ENCODE measurements at places on chromosomes 3 and 15.

GRCh38 chr3:18351069-18351628, 74.0 kb downstream of the SATB1 start:
- no peak for DNase-seq

- DNase-seq: no peak
Measured at GRCh38 chr3:145882436-145882835, 278.5 kb downstream of the PLOD2 start.

DNA sequence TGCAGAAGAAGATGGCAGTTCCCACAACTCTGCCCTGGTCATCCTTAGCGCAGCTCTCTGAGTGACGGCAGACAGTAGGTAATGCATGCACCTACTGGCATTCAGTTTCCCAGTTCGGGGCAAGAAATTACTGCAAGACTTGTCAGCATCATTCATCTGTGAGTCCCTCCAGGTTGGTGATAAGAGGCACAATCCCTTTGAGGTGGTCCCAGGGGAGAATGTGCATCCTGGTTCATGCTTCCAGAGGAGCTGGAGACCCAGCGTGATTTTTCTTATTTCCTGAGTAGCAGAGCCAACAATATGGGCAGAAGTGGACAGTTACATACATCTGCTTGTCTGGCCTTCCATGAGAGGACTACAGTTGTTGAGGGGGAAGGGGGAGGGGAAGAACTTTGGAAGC, 235.9 kb upstream of the BHLHE40 start:
- no peak for DNase-seq

DNA sequence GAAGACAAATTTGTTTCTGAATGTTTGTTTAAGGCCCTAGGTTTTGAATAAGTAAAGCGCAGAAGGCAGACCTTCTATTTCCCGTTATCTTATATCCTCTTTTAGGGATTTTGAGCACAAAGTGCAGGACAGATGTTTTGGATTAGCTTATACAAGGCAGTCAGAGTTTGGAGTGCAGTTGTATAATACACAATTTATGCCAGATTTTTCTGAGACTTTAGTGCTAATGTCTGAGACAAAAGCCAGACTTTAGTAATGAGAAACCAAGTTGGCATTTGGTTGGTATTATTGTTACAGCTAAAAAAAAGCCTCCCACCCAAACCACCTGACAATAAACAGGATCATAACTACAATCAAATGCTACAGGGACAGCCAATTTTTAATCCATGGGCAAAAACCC, 309.9 kb upstream of the SATB1 start:
- no peak for DNase-seq

DNA sequence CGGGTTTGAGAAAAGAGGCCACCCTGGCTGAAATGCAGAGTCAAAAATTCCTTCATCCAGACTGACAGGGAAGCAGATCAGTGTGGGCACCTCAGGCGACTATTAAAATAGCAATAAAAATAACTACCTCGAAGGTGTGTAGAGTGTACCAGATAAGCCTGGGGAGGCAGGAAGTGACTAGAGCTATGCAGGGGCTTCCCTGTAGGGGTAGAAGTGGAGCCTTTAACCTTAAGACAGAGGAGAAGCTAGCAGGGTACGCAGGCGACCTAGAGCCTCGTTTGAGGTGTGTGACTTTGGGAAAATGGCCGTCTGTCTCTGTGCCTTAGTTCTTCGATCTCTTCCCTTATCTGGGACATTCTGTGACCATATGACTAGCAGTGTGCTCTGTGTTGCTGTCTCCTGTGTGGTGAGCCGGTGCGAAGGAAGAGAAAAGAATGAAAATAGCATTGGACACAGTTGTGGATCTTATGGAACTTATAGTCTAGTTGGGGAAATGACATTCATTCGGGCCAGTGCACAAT, 17.6 kb downstream of the BHLHE40 start:
- DNase-seq: no peak

DNA sequence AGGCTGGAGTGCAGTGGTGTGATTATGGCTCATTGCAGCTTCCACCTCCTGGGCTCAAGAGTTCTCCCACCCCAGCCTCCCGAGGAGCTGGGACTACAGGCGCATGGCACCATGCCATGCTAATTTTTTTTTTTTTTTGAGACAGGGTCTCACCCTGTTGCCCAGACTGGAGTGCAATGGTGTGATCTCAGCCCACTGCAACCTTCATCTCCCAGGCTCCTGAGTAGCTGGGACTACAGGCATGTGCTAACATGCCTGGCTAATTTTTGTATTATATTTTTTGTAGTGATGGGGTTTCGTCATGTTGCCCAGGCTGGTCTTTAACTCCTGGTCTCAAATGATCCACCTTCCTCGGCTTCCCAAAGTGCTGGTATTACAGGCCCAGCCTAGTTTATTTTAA, 4.0 kb downstream of the TEX9 start:
- DNase-seq: no peak

GRCh38 chr15:37929238-37929637, 5.2 kb upstream of the TMCO5A start:
- no peak for DNase-seq

DNA sequence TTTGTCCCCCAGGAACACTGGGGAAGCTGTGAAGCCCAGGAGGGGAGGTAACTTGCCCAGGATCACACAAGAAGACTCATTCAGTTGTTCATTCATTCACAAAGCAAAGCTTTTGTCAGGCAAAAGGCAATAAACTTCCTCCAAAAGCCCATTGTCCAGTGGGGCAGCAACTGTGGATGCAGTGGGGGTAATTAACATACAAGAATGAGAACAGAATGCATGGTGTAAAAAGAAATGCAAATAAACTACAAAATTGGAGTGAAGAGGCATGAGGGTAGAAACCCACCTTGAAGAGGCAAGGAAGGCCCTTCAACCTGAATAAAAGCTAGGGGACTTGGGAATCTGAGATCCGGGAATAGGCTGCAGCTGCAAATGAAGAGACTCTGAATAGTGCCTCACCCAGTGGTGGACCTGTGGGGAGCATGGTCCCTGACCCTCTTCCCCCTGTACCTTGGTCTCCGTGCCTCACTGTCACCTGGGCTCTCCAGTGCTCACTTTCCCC, 363.6 kb downstream of the CLSTN2 start:
- DNase-seq: no peak

Data from fibroblast of the conjunctiva (primary cell).